Heart left ventricle (tissue), 16 donors: ENCODE measurements at places on chromosomes 2 and 18.

GRCh38 chr18:37042381-37042780 is 213.5 kb downstream of the KIAA1328 start:
- no peak for DNase-seq

DNA sequence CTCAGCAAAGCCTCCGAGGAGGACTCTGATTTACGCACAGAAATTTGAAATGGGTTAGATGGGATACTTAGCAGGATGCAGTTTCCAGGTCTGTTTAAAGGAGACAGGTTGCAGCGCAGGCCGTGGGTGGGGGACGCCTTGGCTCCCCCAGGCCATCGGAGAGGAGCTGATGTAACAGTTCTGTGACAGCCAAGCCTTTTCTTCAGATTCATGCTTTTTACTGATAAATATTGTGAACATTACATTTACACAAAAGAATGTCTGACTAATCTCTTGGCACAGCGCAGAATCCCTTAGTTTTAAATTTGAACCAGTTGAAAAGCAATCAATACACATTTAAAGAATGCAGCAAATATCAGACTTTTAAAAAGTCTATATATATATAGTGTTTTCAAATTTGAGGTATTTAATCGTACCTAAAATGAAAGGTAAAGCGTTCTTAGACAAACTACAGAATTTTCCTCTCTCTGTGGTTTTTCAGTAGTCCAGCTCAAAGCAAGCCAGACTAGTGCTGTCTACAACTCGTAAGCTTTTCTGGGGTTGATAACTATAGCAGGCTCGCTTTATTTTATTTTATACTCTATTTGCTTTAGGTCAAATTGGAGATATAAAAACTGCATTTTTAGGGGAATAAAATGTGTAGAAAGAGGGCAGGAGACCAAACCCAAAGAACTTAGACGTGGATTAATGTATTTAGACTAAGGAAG is 221.9 kb downstream of the PIEZO2 start:
- DNase-seq = peak; percentile 42

DNA sequence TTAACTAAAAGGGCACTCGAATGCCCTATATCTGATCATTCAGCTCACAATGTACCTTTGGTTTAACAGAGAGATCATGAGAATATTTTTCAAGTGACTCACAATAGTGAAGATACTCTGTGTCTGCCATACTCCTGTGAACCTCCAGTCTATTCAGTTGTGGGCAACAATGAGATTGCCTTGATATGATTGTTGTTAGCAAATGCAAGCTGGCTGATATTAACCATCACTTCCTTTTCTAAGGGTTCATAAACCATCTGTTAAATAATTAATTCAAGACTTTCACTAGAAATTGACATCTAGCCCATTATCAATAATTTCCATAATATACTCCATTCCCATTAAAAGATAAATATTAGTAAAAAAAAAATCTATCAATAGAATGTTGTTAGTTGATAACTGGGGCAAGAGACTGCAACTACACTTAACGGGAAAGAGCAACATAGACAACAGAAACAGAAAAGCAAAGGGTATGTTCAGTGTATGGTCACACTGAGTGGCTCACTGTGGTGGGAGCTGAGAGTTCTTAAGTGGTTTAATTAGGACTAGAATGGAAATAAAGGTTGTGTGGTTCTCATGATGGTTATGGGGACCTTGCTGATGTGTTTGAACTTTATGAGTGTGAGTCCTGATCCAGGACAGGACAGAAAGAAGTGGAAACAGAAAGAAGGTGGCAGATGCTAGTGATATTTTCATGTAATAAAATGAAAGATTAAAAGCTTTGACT is 11.9 kb downstream of the IL18RAP start:
- no peak for DNase-seq

DNA sequence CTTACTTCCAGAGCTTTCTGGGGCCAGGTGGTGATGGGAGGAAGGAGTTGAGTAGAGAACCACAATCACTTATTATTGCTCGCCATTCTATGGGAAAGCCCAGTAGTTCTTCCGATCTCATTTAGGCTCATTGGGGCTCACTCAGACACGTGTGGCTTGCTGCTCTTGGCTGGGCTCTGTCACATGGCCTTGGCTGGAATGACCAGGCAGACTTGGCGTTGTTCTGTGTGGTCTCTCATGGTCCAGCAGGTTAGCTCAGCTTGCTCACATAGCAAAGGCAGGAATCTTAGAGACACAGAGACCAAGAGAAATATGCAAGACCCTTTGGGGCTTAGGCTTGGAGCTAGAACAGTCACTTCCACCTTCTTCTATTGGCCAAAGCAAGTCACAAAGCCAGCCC is 261.2 kb downstream of the LOXHD1 start:
- DNase-seq = no peak

DNA sequence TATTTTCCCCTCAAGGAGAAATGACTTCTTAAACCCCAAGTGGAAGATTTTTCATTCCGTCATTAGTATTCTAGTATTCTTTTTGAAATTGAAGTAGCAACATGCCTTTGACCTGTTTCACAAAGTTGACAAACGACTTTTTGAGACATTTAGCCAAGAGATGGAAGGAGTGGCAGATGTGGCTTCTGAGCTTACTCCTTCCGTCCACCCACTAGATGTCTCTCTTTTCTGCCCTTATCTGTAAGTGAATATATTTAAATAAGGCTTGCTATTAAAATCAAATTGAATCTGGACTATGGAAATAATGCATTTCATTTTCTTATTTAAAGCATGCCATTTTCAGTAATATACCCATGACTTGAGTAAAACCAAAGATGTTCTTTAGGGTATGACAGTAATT is 74.1 kb downstream of the ACTR3 start:
- DNase-seq = no peak

GRCh38 chr2:17878281-17879136 is at the start of gene KCNS3:
Gene KCNS3, plus strand, starts transcription at chr2:17878667. Its CDS starts 52,342 bp downstream, at chr2:17931009.
- peak; percentile 48 for DNase-seq

DNA sequence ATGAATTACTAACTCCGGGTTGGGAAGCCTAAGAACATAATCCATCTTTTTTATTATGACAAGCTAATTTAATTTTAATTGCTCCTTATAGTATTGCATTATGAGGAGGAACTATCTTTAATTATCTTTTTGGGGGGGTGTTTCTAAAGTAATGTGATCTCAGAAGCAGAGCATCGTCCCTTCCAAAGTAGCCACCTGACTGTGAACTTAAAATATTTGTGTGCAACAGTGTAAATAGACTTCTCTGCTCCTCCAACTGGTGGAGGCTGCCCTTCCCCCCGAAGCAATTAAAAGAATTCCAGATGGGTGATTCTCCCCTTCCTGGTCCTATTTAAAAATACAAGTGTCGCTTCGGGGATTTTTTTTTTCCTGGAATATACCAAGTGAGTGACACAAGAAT is 55.7 kb downstream of the TCF7L1 start:
- no peak for DNase-seq

DNA sequence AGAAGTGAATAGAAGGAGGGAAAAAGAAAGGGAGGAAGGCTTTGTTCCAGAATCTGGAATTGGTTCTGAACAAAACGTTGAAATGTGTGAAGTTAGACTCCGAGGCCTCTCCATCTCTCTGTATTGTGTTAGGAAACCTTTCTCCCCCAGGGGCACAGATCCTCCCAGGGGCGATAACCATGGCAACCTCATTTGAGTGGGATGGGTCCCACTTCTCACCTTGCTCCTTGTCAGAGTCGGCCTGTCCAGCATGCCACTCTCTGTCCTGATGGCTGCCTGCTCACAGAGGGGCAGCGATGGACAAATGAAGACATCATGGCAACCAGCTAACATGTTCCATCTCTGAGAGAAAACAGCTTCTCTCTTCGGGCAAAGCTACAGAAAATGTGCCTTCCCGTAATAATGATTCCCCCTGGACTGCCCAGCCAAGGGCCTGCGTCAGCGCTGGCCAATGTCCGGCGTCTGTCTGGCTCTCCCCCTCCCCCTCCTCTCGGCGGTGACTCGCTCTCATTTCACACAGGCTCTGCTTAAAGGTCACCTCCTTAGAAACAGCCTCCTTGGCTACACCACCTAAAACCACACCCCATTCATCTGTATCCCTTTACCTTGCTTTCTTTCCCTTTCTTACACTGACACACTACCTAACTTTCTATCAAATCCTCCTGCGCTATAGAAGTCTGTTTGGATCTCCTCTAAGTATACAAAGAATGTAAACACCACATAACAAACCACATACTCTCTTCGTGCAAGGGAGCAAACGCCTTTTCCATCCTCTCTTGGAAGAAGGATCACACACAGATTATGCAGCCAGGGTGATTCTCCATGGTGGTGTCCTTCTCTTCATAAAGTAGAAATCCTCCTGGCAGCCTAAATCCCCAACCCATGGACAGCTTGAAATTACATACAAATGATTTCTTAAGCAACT is 32.1 kb upstream of the TTC39C start:
- no peak for DNase-seq

DNA sequence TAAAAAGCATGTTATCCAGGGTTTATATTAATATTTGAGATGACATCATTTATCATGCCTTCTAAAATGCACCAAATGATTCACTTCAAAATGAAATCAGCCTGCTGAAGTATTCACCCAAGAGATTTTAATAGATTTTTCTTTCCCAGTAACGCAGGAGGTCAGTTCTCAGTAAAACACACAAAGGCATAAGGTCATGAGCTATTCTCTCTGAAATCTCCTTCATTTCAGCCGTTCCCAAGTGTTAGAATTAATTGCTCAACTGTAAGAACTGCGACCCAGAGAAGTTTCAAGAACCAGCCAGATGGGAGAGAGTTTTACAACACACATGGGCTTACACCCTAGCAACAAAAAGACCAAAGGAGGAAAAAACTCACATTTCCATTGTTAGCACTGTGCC is 84.2 kb upstream of the PHLPP1 start:
- DNase-seq = no peak

DNA sequence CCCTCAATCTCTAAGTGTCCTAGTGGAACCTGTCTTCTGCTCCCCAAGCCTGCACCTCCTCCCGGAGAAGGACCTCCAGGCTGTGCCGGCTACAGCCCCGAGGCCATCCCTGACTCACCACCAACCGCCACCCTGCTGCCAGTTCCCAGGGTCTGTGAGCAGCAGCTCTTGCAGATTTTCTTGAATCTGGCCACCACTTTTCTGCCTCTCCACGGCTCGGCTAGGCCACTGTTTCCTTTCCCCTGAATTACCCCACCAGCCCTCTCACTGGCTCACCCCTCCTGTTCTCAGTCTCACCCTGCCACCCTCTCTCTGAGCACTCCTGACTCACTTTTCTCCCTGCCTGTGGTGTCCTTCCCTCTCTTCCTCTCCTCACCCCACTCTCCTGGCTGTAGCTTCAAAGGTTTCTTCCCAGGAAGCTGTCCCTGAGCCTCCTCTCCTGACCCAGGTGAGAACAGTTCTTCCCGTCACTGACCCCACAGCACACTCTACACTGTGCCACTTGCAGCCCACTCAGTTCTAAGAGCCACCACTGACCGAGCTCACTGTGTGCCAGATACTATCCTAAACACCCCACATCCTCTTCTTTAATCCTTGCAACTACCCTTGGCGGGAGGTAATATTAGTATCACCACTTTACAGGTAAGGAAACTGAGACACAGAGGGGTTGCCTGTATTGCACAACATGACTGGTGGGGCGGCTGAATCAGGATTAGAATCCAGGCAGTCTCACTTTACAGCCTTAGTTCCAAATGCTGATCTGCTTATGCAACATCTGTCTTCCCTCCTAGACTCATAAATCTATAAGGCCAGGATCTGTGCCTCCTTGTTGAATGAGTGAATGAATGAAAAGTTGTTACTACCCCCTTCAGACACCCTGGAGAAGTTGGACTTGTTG is 111.6 kb downstream of the SMAD7 start:
- DNase-seq = no peak

DNA sequence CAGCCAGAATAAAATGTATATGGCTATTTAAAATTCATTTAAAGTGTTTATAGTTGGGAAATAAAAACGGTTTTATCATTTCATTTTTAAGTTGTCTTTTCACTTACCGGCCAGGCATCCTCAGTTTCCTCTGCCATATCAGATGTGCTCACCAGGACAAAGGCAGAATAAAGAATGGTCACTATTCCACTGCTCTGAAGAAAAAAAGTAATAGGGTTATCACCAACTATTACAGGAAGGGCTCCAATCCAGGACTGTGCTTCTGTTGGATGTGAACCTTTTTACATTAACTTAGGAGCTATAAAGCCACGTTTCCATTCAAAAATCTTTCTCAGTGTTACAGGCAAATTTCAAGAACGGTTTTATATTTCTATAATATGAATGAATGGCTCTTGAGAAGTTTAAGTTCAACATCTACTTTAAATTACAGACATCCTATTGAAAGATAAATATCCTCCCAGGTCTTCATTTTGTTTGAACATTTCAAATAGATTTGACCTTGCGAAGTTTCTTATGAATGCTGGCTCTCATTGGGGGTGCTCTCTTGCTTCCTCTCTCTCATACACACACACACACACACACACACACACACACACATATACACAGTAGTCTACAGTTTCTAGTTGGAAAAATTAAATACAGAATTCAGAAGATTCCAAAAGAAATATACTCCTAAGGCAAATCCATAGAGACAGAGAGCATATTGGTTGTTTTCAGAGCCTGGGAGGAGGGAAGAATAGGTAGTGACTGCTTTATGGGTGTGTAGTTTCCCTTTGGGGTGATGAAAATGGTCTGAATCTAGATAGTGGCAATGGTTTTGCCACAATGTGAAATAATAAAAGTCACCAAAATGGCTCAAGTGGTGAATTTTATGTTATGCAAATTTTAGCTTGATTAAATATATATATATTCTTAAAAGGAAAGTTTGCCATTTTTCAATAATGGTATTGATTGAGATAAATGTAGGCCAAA is 2.9 kb upstream of the SLC40A1 start:
- DNase-seq = no peak

DNA sequence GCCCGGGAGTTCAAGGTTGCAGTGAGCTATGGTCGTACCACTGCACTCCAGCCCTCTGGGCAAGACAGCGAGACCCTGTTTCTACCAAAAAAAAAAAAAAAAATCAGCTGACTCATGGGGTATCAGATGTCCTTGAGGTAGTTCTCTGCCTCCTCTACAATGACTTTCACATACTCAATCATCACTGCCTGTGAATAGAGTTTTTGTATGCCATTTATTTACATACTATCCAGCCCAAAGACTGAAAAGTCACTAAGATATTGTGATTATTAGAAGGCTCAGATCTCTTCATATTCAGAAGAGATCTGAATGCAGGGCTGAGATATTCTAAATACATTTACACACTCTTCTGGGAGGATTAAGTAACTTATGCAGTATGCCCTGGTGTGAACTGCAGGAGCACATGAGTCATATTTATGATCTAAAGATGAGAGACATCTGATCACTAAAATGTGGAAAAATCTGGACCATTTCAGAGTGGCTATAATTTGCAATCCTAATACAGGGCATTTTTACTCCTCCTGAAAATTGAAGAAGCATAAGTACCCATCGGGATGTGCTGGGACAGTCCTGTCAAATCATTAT is 38.9 kb downstream of the KLF7 start:
- DNase-seq = no peak
